Keratinocyte (primary cell): ENCODE measurements at places on chromosomes 16 and 17.

DNA sequence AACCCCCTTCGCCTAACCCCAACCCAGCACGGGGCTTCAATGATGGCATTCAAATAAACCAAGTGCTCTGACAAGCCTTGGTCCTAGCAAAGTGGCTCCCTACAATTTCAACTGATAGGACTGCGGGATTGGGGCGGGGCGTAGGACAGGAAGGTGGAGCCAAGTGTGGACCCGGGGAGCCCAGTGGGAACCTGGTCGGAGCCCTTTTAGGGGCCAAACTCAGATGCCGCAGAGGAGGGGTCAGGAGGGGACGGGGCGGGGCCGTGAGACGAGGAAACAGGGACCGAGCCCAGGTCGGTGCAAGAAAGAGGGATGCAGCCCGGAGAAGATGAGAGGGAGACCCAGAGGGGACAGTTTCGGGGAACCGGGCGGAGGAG lies 13.2 kb upstream of the CDIPT start:
- DNase-seq = no peak
- no peak overlapping the region for H3K4me3 ChIP-seq
- no peak overlapping the region for H3K27ac ChIP-seq
- peaks cover 26% of the 10 kb centered on the region for H3K27me3 ChIP-seq

GRCh38 chr16:47320546-47321310 lies 140.1 kb downstream of the ITFG1 start:
- DNase-seq = no peak
- no peaks in the 10 kb centered on the region for H3K36me3 ChIP-seq
- H3K27ac ChIP-seq = no peak overlapping the region
- no peaks in the 10 kb centered on the region for H3K27me3 ChIP-seq
- no peaks in the 10 kb centered on the region for H3K4me1 ChIP-seq

- H3K27me3 ChIP-seq = no peaks in the 10 kb centered on the region
- peak overlapping the region; percentile 63 for H3K4me3 ChIP-seq
- H3K36me3 ChIP-seq = no peaks in the 10 kb centered on the region
- H3K4me1 ChIP-seq = peaks cover 37% of the 10 kb centered on the region
These were observed 1.8 kb downstream of the SNTB2 start for GRCh38 chr16:69188716-69189115.

DNA sequence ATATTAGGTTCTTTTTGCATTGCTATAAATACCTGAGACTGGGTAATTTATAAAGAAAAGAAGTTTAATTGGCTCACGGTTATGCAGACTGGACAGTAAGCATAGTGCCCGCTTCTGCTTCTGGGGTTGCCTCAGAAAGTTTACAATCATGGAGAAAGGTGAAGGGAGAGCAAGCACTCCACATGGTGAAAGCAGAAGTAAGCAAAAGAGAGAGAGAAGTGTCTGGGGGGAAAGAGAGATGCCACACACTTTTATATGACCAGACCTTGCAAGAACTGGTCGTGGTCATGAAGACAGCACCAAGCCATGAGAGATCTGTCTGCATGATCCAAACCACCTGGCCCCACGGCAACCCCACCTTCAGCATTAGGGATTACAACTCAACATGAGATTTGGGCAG lies 45.4 kb downstream of the KCNJ16 start:
- H3K4me3 ChIP-seq = no peak overlapping the region
- H3K36me3 ChIP-seq = no peaks in the 10 kb centered on the region
- H3K4me1 ChIP-seq = no peaks in the 10 kb centered on the region
- no peaks in the 10 kb centered on the region for H3K27me3 ChIP-seq
- no peak overlapping the region for H3K27ac ChIP-seq

DNA sequence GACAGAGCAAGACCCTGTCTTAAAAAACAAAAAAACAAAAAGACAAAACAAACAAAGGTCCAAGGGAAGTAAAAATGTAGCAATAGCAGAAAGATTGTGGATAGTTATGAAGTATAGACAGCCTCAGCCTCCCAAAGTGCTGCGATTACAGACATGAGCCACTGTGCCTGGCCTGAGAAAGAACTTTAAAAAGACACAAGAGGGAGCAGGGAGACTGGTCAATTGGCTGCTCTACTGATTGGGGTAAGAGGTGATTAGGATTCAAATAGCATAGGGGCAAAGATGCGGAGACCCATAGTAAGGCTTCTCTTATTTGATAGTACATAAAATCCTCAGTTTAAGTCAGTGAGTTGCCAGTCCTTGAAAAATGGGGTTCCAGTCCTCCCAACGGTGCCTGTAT lies 518.2 kb upstream of the GOT2 start:
- no peaks in the 10 kb centered on the region for H3K27me3 ChIP-seq
- no peaks in the 10 kb centered on the region for H3K4me1 ChIP-seq
- H3K4me3 ChIP-seq = no peak overlapping the region
- H3K27ac ChIP-seq = no peak overlapping the region
- H3K36me3 ChIP-seq = no peaks in the 10 kb centered on the region

GRCh38 chr16:84749815-84750214 lies 50.0 kb downstream of the USP10 start:
- no peak overlapping the region for H3K4me3 ChIP-seq
- DNase-seq = no peak
- no peaks in the 10 kb centered on the region for H3K27me3 ChIP-seq
- peaks cover 14% of the 10 kb centered on the region for H3K4me1 ChIP-seq
- H3K27ac ChIP-seq = no peak overlapping the region

DNA sequence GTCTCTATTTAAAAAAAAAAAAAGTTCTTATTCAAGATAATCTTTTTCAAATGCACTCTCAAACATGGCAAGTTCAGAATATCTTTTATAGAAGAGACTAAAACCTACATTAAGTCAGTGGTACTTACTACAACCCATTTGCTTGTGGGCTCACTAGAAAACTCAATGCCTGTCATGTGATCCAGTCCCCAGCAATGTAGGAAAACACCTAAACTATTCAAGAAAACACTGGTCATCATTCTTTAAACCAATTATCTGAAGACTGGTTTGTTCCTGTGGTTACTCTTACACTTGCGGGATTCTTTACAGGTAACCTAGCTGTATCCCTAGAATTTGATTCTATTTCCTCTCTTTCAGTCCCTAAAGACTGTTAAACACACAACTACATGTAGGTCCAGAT lies 19.6 kb downstream of the MED13 start:
- no peaks in the 10 kb centered on the region for H3K4me1 ChIP-seq
- no peak for DNase-seq
- no peak overlapping the region for H3K4me3 ChIP-seq
- no peaks in the 10 kb centered on the region for H3K27me3 ChIP-seq
- H3K36me3 ChIP-seq = peaks cover 7% of the 10 kb centered on the region
- no peak overlapping the region for H3K27ac ChIP-seq

- no peaks in the 10 kb centered on the region for H3K36me3 ChIP-seq
- DNase-seq = no peak
- peaks cover 11% of the 10 kb centered on the region for H3K4me1 ChIP-seq
- H3K4me3 ChIP-seq = no peak overlapping the region
- no peak overlapping the region for H3K27ac ChIP-seq
- no peaks in the 10 kb centered on the region for H3K27me3 ChIP-seq
These were observed 3.7 kb upstream of the BANP start for GRCh38 chr16:87947356-87948118.

GRCh38 chr17:70172923-70173322 lies 3.6 kb downstream of the KCNJ2 start:
- H3K36me3 ChIP-seq = no peaks in the 10 kb centered on the region
- H3K4me1 ChIP-seq = peaks cover 20% of the 10 kb centered on the region
- no peak overlapping the region for H3K27ac ChIP-seq
- no peak overlapping the region for H3K4me3 ChIP-seq
- H3K27me3 ChIP-seq = peaks cover 10% of the 10 kb centered on the region
- DNase-seq = no peak

GRCh38 chr17:2025622-2026309 lies 632 bp upstream of the RTN4RL1 start:
- peaks cover 8% of the 10 kb centered on the region for H3K27me3 ChIP-seq
- H3K4me1 ChIP-seq = peaks cover 4% of the 10 kb centered on the region
- peak overlapping the region; percentile 59 for H3K4me3 ChIP-seq

GRCh38 chr17:81576621-81577277 lies 24.6 kb upstream of the FAAP100 start:
- peaks cover 41% of the 10 kb centered on the region for H3K4me1 ChIP-seq
- no peak overlapping the region for H3K27ac ChIP-seq
- no peak for DNase-seq
- H3K4me3 ChIP-seq = no peak overlapping the region
- H3K36me3 ChIP-seq = peaks cover 40% of the 10 kb centered on the region

- no peak overlapping the region for H3K27ac ChIP-seq
- no peak overlapping the region for H3K4me3 ChIP-seq
- peaks cover 39% of the 10 kb centered on the region for H3K4me1 ChIP-seq
- H3K36me3 ChIP-seq = peaks cover 13% of the 10 kb centered on the region
- H3K27me3 ChIP-seq = no peaks in the 10 kb centered on the region
These were observed 138.6 kb upstream of the CHMP6 start for GRCh38 chr17:80853076-80853475.

- peaks cover 29% of the 10 kb centered on the region for H3K4me1 ChIP-seq
- H3K4me3 ChIP-seq = peak overlapping the region; percentile 65
- no peaks in the 10 kb centered on the region for H3K27me3 ChIP-seq
- H3K36me3 ChIP-seq = peaks cover 17% of the 10 kb centered on the region
These were observed 53.6 kb downstream of the NUP88 start for GRCh38 chr17:5365831-5366230.

- H3K27ac ChIP-seq = no peak overlapping the region
- no peak for DNase-seq
- no peak overlapping the region for H3K4me3 ChIP-seq
- H3K27me3 ChIP-seq = no peaks in the 10 kb centered on the region
- H3K4me1 ChIP-seq = no peaks in the 10 kb centered on the region
These were observed 41.5 kb downstream of the LDHD start for GRCh38 chr16:75074920-75075687.

- no peak for DNase-seq
- H3K27ac ChIP-seq = no peak overlapping the region
- no peak overlapping the region for H3K4me3 ChIP-seq
- H3K4me1 ChIP-seq = no peaks in the 10 kb centered on the region
- no peaks in the 10 kb centered on the region for H3K36me3 ChIP-seq
These were observed 314.2 kb downstream of the FOXL1 start for GRCh38 chr16:86892509-86892908.

DNA sequence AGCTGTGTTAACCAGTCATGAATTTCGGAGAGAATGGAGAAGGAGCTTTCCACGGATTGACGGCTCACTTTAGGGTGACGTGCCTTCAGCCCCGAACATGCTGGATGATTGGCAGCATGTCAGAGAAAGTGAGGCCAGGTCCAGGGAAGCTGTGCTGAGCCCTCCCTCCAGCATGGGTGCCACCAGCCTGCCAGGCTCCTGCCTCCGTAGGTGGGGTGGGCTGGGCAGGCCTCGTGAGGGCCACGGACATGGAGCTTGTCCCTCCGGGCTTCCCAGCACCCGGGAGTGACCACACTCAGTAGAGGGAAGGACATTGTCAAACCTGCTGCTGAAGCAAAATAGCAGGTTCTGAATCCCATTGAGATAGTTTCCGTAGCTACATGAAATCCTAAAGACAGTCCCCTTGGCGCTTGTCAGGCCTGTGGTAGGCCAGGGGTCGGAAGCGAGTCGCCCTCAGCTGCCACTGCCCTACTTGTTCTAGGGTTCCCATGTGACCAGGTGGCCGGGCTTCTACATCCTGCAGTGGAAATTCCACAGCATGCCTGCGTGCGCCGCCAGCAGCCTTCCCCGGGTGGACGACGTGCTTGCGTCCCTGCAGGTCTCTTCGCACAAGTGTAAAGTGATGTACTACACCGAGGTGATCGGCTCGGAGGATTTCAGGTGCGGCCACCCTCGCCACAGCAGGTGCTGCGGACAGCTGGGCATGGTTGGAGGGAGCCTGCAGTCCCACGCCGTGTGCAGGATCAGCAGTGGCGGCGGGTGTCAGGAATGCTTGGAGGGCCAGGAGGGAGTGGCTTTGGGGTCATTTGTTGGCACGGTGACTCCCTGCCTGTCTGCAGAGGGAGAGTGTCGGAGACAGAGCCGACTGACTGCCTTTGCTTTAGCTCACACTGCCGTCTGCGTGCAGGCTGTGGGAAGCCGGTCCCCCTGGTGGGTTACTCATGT lies 72.3 kb downstream of the SEC14L1 start:
- no peak overlapping the region for H3K27ac ChIP-seq
- no peak for DNase-seq
- H3K36me3 ChIP-seq = peaks cover 54% of the 10 kb centered on the region
- no peak overlapping the region for H3K4me3 ChIP-seq

GRCh38 chr17:42248351-42249179 lies 27.6 kb downstream of the STAT5B start:
- no peaks in the 10 kb centered on the region for H3K36me3 ChIP-seq
- no peak overlapping the region for H3K4me3 ChIP-seq
- no peaks in the 10 kb centered on the region for H3K27me3 ChIP-seq
- no peak overlapping the region for H3K27ac ChIP-seq

DNA sequence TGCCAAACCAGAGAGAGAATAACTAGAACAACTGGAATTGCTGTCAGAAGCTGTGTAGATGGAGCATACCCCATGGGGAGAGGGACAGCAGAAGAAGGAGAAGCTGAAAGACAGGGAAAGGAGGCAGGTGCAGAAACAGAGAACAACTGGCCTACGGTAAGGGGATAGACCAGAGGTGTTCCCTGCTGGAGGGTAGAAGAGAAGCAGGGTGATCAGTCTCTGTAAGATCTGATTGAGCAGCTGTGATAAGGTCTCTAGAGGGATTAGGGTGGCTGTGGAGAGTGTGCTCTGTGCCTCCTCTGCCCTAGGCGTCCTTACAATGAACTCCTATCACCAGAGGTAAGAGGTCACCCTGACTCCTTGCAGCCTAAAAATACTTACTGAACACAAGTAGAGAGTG lies 30.4 kb upstream of the HS3ST3B1 start:
- no peak overlapping the region for H3K4me3 ChIP-seq
- no peaks in the 10 kb centered on the region for H3K36me3 ChIP-seq

DNA sequence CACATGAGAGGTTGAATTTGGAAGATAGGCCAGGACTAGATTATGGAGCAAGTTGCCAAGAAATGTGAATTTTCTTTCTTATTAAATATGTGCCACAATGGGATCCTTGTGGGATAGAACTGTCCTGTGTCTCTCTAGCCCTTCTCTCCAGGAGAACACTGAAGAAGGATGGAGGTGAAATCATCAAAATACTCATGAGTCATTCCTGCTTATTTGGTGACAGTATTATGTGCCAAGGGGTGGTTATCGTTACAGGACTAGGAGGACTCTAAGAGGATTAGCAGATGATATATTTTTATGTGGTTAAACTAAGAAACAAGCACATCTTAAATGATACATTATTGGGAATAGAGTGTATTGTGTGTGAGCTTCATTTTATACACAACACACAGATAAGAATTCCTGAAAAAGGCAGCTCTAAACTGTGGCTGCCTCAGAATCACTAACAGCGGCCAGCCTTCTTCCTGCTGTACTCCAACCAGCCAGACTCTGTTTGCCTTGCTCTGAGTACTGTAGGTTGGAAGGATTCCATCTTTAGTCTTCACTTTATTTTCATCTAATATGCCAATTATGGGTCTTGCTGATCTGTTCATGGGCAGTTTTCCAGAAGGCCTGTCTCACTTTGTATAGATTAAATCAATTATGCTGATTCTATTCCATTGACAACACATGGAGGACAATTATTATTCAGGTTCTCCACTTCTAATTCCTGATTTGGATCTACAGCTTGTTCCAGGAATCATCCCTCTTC lies 325.8 kb downstream of the ABCC12 start:
- DNase-seq = no peak
- no peaks in the 10 kb centered on the region for H3K36me3 ChIP-seq
- no peak overlapping the region for H3K4me3 ChIP-seq

- H3K4me1 ChIP-seq = peaks cover 9% of the 10 kb centered on the region
- no peaks in the 10 kb centered on the region for H3K27me3 ChIP-seq
- H3K36me3 ChIP-seq = no peaks in the 10 kb centered on the region
- H3K4me3 ChIP-seq = no peak overlapping the region
These were observed 106.2 kb downstream of the N4BP1 start for GRCh38 chr16:48503779-48504178.
